ENCODE measurements at places on chromosomes 3 and 15.

DNA sequence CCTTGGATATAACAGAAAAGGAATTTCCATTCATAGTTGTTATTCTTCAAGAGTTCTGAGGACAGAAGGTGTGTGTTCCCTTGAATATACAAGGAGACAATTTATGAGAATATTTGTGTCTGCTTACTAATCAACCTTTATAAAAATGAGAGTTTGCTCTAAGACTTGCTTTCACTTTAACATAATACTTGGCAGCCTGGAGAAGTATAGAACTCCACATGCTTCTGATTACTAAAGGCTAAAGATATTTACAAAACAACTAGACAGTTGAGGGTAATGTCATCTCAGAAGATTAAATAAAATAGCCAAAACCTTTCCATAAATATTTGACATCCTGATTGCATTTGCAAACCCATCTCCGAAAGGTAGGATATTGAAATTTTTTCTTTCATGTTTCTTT is 727.1 kb upstream of the NAALADL2 start:
- DNase-seq: no peak

DNA sequence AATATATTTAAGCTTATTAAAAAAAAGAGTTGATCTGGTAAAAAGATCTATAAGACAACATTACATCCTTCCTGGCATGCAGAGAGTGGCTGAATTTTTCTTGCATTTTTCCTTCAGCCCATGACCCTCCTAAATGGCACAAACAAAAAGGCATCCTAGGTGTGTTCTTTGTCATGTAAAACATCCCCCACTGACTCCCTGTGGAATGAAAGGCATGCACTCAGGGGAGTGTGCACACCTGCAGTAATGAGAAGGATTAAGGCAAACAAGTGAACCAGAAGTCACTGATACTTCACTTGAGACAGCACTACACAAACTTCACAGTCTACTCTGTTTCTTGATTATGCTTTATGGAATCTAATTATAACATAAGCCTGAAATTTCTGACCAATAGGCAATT is 195.0 kb downstream of the RBMS3 start:
- no peak for DNase-seq

DNA sequence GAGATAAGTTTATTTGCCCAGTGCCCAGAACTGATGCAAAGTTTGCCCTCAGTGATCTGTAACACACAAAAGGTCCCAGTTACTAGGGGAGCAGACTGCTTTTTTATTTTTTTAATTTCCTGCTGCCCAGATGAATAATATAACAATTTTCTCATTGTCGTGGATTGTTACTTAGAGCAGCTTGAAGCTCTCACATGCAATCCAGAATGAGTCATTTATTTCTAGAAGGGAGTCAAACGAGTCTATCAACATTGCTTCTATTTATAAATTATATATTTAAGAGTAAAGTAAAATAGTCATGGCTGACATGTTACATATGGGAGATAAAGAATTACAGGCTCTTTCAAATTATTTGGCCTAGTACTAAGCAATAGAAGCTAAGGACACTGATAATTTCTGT is 41.3 kb downstream of the MEIS2 start:
- no peak for DNase-seq

DNA sequence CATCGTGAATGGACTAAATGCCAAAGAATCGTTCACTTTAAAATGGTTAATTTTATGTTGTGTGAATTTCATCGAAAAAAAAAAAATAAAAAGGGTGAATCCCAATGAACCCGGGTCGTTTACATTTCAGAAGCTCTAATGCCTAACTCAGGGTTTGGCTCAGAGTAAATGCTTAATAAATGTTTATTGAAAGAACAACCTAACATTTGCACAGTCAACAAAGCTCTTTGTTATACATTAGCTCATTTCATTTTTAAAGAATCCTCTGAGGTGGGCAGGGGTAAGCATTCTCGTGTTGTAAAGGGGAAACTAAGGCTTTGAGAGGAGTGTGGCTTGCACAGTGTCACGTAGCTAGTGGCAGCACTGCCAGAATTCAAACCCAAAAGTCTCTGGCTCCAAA is 109.5 kb downstream of the RPLP1 start:
- DNase-seq: no peak

DNA sequence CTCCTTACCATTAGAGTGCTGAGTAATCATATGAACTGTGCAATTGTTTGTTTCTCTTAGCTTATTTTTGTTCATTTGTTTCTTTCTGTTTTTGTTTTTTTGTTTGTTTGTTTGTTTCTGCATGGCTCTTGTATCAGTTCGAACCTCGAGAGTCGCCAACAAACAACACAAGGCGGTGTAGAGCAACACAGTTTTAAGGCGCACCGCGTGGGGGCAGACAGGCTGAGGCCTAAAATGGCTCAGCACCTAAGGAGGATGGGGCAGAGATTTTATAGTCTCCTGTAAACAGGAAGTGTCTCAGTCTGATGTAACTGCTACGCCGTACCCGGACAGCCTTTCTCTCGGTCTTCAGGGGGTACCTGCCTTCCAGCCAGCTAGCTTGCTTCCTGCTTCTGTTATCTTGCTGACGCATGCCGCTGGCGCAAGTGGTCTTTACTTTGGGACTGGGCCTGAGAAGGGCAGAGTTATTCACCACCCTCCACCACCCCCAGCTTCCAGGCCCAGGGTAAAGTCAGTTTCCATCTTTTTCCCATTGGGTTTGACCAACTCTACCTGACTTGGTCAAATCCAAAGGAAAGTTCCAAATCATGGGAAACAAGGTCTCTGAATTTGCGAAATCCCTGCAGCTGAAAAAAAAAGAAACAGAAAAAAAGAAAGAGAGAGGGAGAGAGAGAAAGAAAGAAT is 25.8 kb upstream of the MFGE8 start:
- no peak for DNase-seq

DNA sequence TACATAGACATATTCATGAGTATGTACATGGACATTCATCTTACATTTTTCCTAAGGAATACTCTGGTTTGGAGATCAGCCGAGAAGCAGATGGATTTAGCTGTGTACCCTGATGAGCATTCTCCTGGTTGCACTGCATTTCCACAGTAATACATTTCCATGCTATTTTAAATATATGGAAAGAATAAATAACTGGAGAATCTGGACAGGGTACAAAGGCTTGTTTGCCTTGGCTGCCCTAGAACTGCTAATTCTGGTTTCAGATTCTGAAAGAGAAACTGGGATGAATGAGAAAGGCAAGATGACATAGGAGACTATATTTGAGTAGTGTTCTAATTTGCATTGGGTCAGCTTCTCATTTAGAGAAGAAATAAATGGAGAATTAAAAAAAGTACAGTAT is 190.8 kb upstream of the FAM3D start:
- DNase-seq: no peak

- DNase-seq: no peak
These were observed 153.3 kb downstream of the P3H2 start for GRCh38 chr3:189967254-189967865.

DNA sequence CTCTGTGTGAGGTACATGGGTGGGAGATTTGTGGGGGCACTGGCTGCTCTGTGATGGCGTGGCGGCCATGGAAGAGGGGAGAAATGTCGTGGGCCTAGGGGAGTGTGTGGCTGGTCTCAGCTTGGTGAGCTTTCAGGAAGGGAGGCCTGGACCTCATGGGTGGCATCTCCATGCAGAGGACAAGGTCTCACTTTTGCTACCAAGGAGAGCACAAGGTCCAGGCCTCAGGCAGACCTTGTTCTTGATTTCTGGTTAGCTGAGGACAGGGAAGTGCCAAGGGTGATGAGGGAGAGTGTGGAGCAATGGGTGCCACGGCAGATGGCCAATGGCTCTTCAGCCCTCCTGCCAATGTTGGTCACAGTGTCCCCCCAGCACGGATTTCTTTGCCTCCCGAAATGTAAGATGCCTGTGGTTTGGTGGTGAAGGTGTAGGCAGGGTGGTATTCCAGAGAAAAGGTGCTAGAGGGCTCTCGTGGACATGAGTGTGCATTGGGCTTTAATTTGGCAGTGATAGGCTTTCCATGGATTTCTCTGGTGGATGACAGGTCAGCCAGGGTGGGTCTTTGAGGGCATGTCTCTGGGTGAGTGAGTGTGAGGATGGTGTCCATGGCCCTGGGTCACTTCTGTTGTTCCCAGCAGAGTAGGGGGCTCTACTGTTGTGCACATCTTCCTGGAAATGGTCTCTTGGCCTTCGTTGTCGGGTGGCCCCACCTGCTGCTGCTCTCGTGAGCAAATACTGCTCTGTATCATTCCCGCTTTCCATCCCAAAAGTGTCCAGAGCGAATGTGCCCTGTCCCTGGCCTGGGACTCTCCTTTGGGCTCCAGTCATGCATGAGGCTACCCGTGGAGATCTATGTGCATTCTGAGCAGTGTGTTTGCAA is 108.0 kb downstream of the SNRPN start:
- no peak for DNase-seq

GRCh38 chr3:146390006-146390772 is 79.2 kb downstream of the PLSCR2 start:
- DNase-seq: no peak

GRCh38 chr15:59590027-59590426 is 21.6 kb upstream of the GCNT3 start:
- DNase-seq: no peak
